Spleen (tissue), 13 donors: ENCODE measurements at places on chromosomes 11 and 22.
A peak's percentile ranks its signal among the peaks of the same experiment; 100 is the strongest.

- H3K4me3 ChIP-seq: no peak overlapping the region
- H3K4me1 ChIP-seq: no peaks in the 10 kb centered on the region
- no peaks in the 10 kb centered on the region for H3K36me3 ChIP-seq
- H3K27me3 ChIP-seq: no peaks in the 10 kb centered on the region
- no peak overlapping the region for H3K27ac ChIP-seq
- DNase-seq: no peak
Measured at GRCh38 chr11:106331176-106331575, 253.7 kb downstream of the AASDHPPT start.

DNA sequence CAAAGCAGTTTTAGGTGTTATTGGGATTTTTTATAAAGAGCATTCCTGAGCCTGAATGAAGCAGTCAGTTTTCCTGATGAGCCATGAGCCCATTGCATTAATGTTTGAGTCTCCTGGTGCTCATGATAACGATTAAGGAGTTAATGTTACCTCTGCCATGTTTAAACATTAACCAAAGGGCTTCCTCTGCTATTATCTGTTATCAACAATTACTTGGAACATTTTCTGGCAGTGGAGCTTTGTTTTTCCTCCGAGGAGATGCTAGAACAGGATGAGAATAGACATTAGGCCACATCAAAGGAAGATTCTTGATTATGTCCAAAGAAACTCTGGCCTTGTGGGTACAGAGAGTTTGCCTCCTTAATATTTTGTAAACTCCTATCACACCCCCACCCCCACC lies 49.9 kb downstream of the ZNRF3 start:
- no peaks in the 10 kb centered on the region for H3K36me3 ChIP-seq
- H3K4me3 ChIP-seq: no peak overlapping the region
- no peaks in the 10 kb centered on the region for H3K27me3 ChIP-seq
- DNase-seq: no peak
- no peak overlapping the region for H3K27ac ChIP-seq

GRCh38 chr11:26930518-26931247 lies 63.2 kb upstream of the FIBIN start:
- H3K27me3 ChIP-seq: no peaks in the 10 kb centered on the region
- no peak overlapping the region for H3K4me3 ChIP-seq
- no peaks in the 10 kb centered on the region for H3K4me1 ChIP-seq
- H3K36me3 ChIP-seq: no peaks in the 10 kb centered on the region
- DNase-seq: no peak

GRCh38 chr11:105034813-105035620 lies at the start of gene CASP1:
TSS of gene CASP1 (minus strand) at chr11:105035144. CDS start at chr11:105035113, 31 bp downstream.
- peak within 1 kb of the TSS; percentile 91 for H3K27ac ChIP-seq
- no peak for DNase-seq
- peaks cover 25% of the 10 kb centered on the region for H3K4me1 ChIP-seq
- H3K27me3 ChIP-seq: no peaks in the 10 kb centered on the region

DNA sequence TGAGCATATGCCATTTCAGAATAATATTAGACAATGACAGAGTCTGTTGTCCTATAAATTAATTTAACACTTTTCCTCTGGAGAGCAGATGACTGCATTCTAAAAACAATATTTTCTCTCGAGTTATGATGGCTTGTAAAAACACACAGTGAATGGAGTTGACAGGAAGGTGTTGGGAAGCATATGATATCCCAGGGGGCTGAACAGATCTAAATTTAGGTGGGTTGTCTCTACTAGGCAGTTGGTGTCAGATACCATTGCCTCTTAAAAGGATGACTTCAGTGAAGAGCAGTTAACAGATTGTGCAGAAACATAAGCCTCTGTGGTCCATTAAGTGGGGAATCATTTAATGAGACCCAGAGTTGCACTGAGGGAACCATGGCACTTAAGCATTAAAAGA lies 30.7 kb downstream of the SVIP start:
- H3K27ac ChIP-seq: no peak overlapping the region
- no peak overlapping the region for H3K4me3 ChIP-seq
- H3K36me3 ChIP-seq: no peaks in the 10 kb centered on the region
- DNase-seq: no peak

DNA sequence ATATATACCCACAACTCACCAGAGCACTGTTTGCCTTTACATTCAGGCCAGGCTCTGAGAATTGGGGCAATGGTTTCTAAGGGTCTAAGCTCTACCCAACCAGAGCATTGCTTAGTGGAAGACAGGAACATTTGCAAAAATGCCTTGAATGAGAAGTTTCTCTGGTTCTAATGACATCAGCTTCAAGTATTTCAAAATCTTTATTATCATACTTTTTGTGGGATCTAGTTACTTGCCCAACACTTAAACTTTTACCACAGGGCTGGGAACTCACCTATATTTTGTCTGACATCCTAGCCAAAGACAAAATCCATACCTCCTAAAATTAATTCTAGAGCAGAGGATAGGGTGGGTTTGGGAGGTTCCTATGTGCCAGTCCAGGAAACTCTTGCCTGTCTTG lies 51.5 kb downstream of the INSC start:
- no peak overlapping the region for H3K27ac ChIP-seq
- no peaks in the 10 kb centered on the region for H3K27me3 ChIP-seq
- no peaks in the 10 kb centered on the region for H3K4me1 ChIP-seq
- no peak for DNase-seq

- no peaks in the 10 kb centered on the region for H3K4me1 ChIP-seq
- H3K27me3 ChIP-seq: no peaks in the 10 kb centered on the region
- peaks cover 100% of the 10 kb centered on the region for H3K36me3 ChIP-seq
- H3K4me3 ChIP-seq: no peak overlapping the region
- H3K27ac ChIP-seq: no peak overlapping the region
Measured at GRCh38 chr11:9493492-9493891, 32.7 kb downstream of the ZNF143 start.

DNA sequence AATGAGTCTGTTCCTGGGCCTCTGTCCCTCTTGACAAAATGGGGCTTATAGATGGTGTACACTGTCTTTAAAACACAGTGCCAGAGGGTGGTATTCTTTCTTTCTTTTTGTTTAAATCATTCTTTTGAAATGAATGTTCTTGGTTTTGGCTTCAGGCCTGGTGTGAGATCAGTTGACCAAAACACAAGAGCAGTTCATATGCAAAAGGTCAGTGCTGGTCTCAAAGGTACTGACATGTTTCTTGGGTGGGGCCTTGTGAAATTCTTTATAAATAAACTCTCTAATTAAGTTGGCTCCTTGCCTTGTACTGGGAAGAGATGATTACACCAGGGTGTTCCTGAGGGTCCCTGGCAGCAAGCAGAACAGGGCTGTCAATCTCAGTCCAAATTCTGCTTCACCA lies 110.0 kb downstream of the FBXO7 start:
- H3K27ac ChIP-seq: no peak overlapping the region
- no peaks in the 10 kb centered on the region for H3K36me3 ChIP-seq
- peaks cover 18% of the 10 kb centered on the region for H3K4me1 ChIP-seq
- no peak overlapping the region for H3K4me3 ChIP-seq
- no peak for DNase-seq

GRCh38 chr22:23305321-23305910 lies 125.1 kb downstream of the BCR start:
- peaks cover 38% of the 10 kb centered on the region for H3K36me3 ChIP-seq
- no peaks in the 10 kb centered on the region for H3K27me3 ChIP-seq
- peak overlapping the region; percentile 44 for H3K4me3 ChIP-seq

- no peak for DNase-seq
- H3K4me1 ChIP-seq: peaks cover 96% of the 10 kb centered on the region
- no peak overlapping the region for H3K4me3 ChIP-seq
- no peak overlapping the region for H3K27ac ChIP-seq
- no peaks in the 10 kb centered on the region for H3K36me3 ChIP-seq
- H3K27me3 ChIP-seq: no peaks in the 10 kb centered on the region
Measured at GRCh38 chr11:68498321-68498720, 37.8 kb downstream of the PPP6R3 start.

DNA sequence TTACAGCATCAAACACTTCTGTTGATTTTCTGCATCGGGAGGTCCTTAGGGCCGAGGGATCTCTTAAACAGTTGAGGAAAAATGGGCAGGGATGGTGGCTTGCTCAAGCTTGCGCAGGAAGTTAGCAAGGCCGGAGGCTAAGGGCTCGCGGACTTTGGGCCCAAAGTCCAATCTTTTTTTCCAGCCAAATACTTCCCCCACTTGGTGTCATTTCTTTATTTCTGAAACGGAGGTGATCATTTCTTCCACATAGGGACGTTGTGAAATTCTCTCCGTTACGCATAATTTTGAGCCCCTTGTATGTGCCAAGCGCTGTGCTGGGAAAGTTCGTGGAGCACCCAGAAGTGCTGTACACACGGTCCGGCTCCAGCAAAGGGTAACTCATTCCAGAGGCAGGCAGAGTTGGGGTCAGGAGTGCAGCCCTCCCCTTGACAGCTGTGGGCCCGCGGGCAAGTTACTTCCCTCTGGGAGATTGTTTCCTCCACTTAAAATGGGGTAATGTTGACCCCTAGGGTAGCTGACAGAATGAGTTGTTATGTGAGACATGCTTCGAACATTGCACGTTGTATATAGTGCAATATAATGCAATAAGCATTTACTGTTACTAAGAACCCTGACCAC lies 809 bp downstream of the MIEF1 start:
- peaks cover 43% of the 10 kb centered on the region for H3K36me3 ChIP-seq
- peak overlapping the region; percentile 97 for H3K4me3 ChIP-seq
- no peaks in the 10 kb centered on the region for H3K27me3 ChIP-seq
- DNase-seq: no peak
- H3K4me1 ChIP-seq: peaks cover 70% of the 10 kb centered on the region

DNA sequence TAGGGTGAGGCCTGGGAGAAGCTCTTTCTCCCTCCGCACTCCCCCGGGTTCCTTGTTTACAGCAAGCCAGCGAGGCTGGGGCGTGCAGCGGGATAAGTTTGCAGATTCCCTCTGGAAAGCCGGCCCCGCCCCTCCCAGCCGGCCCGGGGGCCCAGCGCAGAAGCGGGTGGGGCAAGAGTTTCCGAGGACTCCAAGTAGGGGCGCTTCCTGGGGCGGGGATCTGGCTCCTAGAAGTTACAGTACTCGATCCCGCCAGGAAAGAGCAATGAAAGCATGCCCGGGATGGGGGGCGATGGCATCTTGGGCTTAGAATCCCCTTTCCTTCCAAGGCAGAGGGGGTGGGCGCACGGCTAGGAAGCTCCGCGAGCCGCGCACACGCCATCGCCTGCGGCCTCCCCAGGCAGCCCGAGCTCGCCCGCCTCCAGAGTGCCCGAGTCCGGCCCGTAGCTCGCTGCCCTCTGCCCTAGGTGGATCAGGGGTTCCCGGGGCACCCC lies 385 bp downstream of the TST start:
- H3K4me3 ChIP-seq: peak overlapping the region; percentile 94
- H3K4me1 ChIP-seq: peaks cover 60% of the 10 kb centered on the region
- H3K27ac ChIP-seq: peak overlapping the region; percentile 85
- H3K36me3 ChIP-seq: no peaks in the 10 kb centered on the region

DNA sequence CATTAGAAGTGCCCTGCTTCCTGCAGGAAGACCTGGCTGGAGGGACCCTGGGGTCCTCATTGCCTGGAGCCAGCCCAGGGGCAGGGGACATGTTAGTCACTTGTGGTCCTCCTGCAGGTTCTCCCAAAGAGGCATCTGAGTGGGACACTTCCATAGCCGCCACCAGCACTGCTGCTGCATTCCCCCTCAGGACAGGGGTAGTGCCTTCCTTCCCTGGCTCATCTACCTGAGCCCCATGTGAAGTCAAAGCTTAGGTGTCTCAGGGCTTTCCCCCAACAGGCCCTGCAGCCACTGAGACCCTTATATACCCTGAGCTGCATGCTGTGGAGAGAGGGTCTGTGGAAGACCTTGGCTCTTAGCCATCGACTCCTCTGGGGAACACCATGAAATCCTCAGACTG lies 45.0 kb upstream of the VPREB1 start:
- H3K27ac ChIP-seq: no peak overlapping the region
- H3K4me3 ChIP-seq: no peak overlapping the region
- no peaks in the 10 kb centered on the region for H3K36me3 ChIP-seq
- DNase-seq: no peak

- no peak overlapping the region for H3K27ac ChIP-seq
- H3K36me3 ChIP-seq: no peaks in the 10 kb centered on the region
- H3K4me1 ChIP-seq: peaks cover 15% of the 10 kb centered on the region
- peaks cover 3% of the 10 kb centered on the region for H3K27me3 ChIP-seq
- no peak overlapping the region for H3K4me3 ChIP-seq
Measured at GRCh38 chr11:44729713-44730112, 3.0 kb downstream of the TSPAN18 start.

DNA sequence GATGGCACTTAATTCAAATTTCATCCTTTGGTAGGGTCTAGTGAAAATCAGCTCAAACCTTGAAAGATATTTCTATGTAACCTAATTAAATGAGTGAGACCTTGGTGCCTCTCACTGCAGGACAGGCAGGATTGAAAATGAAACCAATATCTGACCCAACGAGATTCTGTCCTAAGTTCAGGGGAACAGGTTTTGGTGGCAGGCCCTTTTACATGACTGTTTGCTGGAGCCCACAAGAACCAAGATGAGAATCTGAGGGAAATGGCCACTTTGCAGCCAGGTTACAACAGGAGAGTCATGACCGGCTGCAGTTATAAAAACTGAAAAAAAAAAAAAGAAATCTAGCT lies 130.2 kb downstream of the TRIM44 start:
- no peak overlapping the region for H3K4me3 ChIP-seq
- H3K27me3 ChIP-seq: no peaks in the 10 kb centered on the region
- H3K36me3 ChIP-seq: no peaks in the 10 kb centered on the region
- no peak for DNase-seq
- no peak overlapping the region for H3K27ac ChIP-seq

- no peak overlapping the region for H3K4me3 ChIP-seq
- H3K36me3 ChIP-seq: no peaks in the 10 kb centered on the region
- H3K27me3 ChIP-seq: no peaks in the 10 kb centered on the region
- no peak overlapping the region for H3K27ac ChIP-seq
Measured at GRCh38 chr11:104329078-104329665, 165.2 kb upstream of the PDGFD start.

GRCh38 chr11:46984548-46984947 lies 48.0 kb downstream of the CSTPP1 start:
- no peak overlapping the region for H3K27ac ChIP-seq
- peaks cover 5% of the 10 kb centered on the region for H3K36me3 ChIP-seq
- H3K27me3 ChIP-seq: no peaks in the 10 kb centered on the region
- H3K4me3 ChIP-seq: no peak overlapping the region
- DNase-seq: no peak
